Stimulated activated CD8-positive, alpha-beta memory T cell treated with anti-CD3 and anti-CD28 coated beads, Interleukin-12 subunit alpha, Interleukin-12 subunit beta, amount 100 ng/mL, for 4 hours (primary cell): ENCODE measurements at places on chromosomes 6 and 20.

DNA sequence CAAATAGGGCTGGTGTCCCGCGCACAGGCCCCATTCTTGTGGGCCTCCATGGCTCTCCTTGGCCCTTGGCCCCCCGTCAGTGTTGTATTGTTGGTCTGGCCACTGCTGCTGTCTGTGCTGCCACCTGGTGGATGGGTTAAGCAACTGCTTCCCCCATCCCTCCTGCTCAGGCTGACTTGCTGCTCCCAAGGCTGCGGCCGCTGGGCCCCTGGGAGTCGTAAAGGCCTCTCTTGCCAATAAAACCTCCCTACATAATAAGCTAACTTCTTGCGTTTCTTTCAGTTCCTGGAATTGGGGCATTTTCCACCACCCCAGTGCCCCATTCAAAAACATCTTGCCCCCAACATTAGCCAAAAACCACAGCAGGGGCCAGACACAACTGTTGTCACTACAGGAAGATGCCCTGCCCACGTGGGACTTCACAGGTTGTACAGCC, 27.1 kb downstream of the CD83 start:
- DNase-seq, result peak; percentile 34

DNA sequence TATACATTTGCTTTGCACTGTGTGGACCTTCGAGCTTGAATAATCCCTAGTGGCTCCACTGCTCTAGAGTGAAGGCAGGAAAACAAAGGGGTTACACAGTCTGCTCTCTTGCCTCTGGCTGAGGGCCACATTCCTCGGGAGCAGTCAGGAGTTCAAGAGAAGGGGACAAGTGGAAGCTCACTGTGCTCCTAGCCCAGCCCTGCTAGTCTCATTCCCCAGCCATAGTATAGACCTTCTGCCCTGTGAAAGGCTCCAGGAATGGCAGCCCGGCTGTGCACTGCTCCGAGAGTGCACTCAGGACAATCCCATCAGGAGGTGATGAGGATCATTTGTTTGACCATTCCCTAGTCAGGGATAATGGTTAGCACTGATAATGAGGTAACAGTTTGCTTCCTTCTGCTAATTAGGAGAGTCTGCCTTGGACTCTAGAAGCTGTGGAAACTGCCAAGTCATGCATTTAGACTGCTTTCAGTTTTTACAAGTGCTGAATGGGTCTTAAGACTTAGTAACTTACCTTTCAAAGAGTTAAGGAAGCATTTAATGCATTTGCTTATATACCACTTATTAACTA, 8.5 kb downstream of the IYD start:
- DNase-seq, result no peak

GRCh38 chr6:34049395-34050342, 96.2 kb downstream of the GRM4 start:
- DNase-seq, result no peak

DNA sequence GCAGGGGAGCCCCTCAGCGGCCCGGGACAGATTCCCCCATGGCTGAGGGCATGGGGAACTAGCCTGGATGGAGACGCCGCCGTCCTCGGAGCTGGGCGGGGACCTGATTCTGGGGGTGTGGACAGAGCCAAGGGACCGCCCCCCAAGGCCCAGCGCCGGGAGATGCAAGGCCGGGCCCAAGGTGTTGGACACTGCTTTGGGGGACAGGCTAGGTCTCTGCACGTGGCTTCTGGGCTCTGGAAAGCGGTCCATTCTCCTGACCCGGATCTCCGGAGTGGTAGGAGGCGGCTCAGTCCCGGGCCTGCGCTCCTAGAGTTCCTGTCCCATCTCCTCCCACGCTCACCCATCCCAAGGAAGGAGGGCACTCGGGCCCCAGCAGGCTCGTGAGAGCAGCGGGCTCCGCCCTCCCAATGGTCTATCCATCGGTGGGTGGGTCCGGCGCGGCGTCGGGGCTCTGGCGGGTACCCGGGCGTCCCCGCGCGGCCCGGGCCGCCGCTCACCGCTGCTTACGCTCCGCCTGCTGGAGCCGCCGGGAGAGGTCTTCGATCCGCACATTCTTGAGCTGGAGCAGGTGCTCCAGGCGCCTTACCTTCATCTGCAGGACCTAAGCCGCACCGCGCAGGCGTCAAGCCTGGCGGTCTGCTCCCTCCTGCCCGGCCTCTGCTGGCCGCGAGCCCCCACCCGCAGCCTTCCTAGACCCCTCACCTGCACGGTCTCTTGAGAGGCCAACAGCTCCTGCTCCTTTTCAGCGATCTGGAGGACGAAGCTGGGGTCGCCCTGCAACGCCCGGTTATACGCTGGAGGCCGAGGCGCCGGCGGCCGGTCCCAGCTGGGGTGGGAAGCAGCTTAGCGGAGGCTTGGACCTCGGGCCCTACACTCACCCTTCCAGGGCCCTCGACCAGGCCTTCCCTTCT, 3.3 kb downstream of the SPEF1 start:
- peak; percentile 37 for DNase-seq

GRCh38 chr20:5104479-5104878, 15.3 kb downstream of the PCNA start:
- no peak for DNase-seq

GRCh38 chr6:142728364-142728763, 216.6 kb downstream of the HIVEP2 start:
- no peak for DNase-seq

DNA sequence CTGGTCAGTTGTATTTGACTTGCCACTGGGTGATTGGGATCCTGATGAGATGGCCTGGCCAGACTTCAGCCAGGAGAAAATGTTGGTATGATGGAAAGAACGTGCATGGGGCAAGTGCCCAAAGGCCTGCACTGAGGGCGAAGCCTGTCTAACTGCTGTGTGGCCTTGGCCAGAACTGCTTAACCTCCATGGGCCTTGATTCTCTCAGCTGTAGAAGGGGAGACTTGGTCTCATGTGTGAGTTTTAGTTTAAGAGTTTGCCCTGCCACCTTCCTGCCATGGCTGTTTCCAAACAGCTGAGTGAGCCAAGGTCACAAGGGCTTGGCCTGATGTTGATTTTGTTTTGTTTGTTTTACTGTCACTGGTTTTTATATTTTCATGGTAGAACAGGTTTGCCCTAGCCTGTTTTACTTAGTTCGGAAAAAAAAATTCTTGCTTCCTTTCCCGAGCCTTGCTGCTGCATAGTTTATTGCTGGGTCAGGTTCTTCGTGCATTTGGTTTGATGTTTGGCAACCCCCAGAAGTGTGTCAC, 35.3 kb downstream of the DSTN start:
- no peak for DNase-seq

DNA sequence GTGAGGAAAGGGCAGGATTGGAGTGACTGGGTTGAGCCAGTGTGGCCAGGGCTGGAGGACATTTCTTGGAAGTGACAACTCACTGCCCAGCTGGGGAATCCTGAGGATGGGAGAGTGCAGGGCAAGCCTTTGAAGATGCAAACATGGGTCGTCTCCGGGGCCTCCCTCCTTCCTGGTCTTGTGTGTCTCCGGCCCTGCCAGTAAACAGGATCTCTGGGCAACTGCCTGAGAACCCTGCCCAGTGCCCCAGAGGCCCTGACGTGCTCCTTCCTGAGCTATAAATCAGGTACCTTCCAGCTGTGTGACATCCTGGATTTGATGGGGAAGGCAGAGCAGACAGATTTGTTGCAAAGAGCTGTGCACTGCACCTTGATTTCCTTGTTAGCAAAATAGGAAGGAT, 12.9 kb upstream of the TCF15 start:
- no peak for DNase-seq

DNA sequence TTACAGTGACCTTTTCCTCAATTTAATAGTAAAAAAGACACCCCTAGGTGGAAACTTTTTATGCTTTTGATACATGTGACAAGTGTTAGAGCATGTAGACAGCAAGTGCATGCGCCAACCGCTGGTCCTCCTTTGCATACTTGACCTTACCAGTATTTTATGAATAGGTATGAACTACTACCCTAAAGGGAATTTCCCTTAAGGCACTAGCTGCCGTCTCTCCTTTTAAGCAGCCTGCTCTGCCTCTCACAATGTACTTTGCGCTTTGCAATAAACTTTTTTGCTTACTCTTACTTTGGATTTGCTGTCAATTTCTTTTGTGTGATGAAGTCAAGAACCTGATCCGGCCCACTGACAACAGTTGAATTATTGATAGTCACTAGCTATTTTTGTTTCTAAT, 50.6 kb upstream of the ZNF133 start:
- no peak for DNase-seq

- DNase-seq, result no peak
Observed at GRCh38 chr20:24777746-24778145, 171.3 kb upstream of the CST7 start.

DNA sequence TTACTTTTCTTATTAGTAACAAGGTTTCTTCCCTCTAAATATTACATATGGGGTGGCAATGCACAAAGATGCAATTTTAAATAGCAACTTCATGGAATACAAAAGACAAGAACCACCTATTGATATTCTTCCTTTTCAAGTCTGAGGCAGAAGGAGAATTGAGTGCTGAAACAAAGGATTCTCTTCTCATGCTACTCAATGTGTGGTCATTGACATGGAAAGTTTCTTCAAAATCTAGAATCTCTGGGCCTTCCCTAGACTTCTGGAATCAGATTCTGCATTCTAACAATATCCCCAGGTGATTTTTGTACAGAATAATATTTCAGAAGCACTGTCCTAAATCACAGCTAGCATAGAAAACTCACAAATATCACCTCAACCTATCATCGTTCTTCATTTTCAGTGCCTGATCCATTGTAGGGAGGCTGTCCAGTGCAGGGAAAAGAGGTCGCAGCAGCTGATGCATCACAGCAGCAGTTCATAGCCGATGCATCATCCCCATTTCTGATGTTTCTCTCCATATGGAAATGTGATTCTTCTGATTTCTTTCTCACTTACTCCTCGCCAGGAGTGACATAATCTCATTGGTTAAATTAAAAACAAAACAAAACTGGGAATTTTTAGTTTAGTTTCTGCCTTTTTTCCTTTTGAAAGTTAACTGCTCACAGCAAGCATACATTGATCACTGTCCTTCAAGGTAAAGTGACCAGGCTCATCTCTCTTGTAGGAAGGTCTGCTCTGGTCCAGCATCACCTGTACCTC, 139.5 kb upstream of the FAM83B start:
- no peak for DNase-seq

DNA sequence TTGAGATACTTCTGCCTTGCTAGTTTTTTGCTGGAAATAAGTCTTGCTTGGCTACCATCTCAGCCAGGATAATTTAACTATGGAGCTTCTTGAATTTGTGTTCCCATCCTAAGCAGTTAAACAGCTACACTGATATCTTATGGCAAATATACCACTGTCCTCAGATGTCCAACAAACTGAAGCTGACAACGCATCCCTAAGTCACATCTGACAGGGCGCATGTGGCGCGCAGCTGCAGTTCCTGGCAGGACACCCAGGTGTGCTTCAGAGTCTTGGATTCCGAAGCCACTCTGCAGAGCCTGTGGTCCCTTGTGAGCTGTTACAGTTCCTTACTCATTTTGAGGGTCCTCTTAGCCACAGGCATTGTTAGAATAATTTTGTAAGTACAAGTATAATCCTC, 127.9 kb downstream of the WDR27 start:
- no peak for DNase-seq

- no peak for DNase-seq
Observed at GRCh38 chr6:43113431-43114260, 37.5 kb downstream of the PTK7 start.

- DNase-seq, result no peak
Observed at GRCh38 chr6:7675353-7675945, 50.5 kb upstream of the BMP6 start.

GRCh38 chr20:46031014-46031569, 2.1 kb downstream of the SLC12A5 start:
- DNase-seq, result no peak

GRCh38 chr20:52031563-52032303, 159.8 kb downstream of the ZFP64 start:
- no peak for DNase-seq

DNA sequence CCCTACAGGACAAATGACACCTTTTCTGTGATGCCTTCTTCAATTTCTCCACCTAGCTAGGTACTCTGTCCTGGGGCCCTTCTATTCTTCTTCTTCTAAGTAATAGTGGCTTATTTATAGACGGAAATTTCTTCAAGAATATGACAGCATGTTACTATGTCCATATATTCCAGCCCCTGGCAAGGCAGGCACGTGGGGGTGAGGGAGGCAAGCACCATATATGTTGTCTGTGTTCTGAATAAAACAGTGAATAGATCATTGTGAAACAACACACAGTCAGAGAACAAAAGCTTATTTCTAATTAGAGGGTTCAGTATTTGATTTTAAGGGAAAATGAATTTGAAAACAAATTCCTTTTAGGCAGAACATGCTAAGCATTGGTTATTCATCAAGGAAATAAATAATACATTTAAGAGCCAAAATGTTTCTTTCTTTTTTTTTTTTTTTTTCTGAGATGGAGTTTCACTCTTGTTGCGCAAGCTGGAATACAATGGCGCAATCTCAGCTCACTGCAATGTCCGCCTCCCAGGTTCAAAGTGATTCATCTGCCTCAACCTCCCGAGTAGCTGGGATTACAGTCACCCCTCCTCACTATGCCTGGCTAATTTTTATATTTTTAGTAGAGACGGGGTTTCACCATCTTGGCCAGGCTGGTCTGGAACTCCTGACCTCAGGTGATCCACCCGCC, 6.2 kb downstream of the HEBP2 start:
- no peak for DNase-seq

GRCh38 chr6:150134280-150134920, 8.4 kb upstream of the PPP1R14C start:
- DNase-seq, result no peak

DNA sequence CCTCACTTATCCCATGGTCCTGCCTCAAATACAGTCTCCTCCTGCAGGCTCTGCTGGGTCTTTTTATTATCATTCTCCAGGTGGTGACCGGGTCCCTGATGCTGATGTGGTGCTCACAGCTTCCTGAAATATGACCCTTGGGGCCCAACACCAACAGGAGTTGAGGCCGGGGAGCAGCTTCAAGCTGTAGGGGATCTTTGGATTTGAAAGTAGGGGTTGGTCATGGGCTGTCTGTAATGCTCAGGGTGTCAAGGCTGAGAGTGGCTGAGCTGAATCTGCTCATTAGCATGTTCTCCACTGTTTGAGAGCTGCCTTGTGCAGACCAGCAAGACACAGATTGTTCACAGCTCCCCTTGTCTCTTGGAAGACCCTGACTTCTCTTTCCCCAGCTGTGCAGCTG, 35.5 kb downstream of the HLA-F start:
- DNase-seq, result no peak

DNA sequence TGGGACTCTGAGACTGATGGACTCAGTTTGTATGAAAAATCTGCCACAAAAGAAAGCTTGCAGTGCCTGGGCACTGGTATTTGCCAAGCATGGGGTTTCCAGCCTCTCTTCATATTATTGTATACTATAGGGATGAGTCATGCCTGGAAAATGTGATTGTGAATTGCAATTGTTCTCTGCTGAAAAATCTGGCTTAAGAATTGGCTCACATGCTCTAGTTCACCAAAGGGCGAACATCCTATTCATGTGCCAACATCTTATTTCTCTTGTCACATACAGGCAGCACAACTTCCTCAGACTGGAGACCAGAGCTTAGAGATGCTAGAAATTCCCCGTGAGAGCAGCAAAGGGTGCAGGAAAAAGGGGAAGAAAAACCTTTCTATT, 103.6 kb upstream of the KCNK16 start:
- no peak for DNase-seq

GRCh38 chr6:109237077-109237985, 142.0 kb downstream of the CEP57L1 start:
- DNase-seq, result no peak

- no peak for DNase-seq
Observed at GRCh38 chr6:31736768-31737314, 511 bp upstream of the CLIC1 start.
